ENCODE measurements at places on chromosomes 3 and 15.

GRCh38 chr3:66597308-66597863, 96.6 kb upstream of the LRIG1 start:
- DNase-seq: no peak

- no peak for DNase-seq
Measured at GRCh38 chr3:124383051-124383450, 347.2 kb upstream of the UMPS start.

DNA sequence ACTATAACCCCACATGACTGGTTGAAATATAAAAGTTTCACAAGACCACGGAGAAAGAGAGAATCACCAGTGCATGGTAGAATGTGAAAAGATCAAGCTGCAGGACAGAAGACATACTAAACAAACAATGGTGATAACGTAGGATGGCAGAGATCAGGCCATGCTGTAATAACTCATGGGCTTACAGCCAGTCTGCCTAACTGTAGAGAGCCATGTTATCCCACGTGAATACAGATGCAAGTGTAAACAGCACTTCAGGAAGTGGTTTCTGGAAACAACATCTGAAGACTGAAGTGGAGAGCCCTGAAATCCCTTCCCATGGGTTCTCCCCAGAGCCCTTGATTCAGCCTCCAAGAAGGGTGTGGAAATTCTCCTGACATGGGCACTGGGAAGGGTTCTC, 103.2 kb upstream of the SLCO2A1 start:
- DNase-seq: no peak

- no peak for DNase-seq
Measured at GRCh38 chr3:139774560-139775302, 97.0 kb upstream of the NMNAT3 start.

GRCh38 chr3:193780810-193781478, 187.9 kb downstream of the OPA1 start:
- peak; percentile 30 for DNase-seq

- DNase-seq: no peak
Measured at GRCh38 chr15:27271258-27271657, 300.3 kb downstream of the GABRG3 start.

GRCh38 chr15:39009740-39010139, 445.1 kb upstream of the RASGRP1 start:
- DNase-seq: no peak

DNA sequence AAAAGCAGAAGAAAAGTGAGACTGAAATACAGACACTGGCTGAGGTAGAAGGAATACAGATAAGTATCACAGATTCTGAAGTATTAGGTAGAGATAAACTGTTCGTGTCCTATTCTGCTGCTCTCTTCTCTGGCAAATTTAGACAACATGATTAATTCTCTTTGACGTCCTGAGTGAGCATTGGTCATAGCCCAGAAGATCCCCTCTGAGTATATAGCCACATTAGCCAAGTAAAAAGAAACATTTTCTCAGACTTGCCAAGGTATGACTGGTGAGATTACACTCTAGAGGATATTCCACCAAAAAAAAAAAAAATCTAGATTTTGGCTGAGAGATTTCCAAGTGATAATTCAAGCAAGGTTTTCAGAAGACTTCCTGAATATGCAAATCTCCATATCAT, 111.4 kb upstream of the ALCAM start:
- DNase-seq: no peak

DNA sequence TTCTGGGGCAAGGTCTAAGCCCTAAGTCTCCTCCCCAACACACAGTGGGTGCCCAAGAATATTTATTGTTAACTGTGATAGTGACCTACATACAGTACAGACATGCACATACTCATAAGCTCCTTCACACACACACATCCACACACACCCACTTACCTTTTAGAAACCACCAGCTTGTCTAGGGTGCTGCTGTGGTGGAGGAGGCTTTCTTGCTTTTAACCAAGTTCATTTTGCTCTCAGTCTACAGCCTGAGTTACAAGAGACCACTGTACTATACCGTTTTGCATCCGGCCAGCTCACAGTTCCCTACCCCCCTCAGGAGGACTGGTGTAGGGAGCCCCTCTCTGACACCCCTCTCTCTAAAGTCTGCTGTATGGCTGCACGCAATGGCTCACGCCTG, 16.7 kb downstream of the DAPK2 start:
- no peak for DNase-seq

DNA sequence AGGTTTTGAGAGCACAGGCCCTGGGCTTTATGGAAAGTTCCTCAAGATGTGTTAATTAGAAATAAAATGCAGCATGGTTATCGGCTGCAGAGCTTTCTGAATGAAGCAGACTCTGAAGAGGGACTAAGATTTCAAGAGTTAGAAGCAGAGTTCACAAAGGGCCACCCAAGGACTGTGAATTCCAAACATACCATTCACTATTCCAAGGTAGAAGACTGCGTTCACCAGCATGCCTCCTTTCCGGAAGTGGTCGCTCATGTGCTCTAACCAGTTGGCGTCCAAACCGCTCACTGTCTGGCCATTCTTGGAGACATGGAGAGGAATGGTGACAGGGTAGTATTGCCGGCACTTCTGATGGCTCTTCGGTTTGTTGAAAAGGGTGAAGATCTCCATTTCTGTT, 104.9 kb downstream of the OXNAD1 start:
- no peak for DNase-seq

DNA sequence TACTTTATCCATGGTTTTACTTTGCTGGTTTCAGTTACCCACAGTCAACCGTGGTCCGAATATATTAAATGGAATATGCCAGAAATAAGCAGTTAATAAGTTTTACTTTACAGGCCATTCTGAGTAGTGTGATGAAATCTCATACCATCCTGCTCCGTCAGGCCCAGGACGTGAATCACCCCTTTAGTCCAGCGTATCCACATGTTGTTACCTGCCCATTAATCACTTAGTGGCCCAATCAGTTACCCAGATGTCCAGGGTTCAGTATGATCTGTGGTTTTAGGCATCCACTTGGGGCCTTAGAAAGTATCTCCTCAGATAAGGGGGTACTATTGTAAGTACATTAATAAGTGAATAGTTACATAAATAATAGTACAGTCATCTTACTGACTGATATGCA, 88.0 kb downstream of the TTBK2 start:
- DNase-seq: no peak

DNA sequence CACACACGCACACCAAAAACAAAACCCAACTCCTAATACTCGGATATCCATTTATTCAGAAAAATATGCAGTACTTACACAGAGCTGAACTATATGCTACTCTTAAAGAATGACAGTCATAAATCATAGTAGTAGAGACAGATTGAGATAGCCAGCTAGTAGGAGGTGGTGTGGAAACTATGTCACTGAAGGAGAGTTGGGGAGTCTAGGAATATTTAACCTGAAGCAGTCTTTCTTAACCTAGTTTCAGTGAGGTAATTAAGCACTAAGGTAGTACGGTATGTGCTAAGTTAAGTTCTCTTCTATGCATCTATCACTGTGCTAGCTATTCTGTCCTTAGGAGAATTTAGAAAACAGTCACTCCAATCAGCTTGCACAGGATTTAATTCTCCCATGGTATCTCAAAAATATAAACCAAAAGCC, 54.2 kb downstream of the ANKRD28 start:
- no peak for DNase-seq

DNA sequence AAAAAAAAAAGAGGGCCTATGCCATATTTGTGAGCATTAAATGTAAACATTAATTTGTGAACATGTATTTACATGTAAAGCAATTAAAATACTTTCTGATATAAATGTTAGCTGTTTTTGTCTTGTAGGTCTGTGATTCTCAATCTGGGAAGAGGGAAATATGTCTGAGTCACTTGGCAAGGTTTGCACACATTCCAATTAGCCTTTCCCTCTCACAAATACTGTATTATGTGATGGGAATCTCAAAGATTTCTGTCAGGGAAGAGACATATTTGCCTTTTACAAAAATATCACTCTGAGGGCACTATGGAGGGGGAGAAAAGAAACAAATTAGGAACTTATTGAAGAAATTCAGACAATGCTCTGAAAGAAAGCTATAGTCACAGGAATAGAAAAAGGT, 483.6 kb downstream of the GBE1 start:
- DNase-seq: no peak

DNA sequence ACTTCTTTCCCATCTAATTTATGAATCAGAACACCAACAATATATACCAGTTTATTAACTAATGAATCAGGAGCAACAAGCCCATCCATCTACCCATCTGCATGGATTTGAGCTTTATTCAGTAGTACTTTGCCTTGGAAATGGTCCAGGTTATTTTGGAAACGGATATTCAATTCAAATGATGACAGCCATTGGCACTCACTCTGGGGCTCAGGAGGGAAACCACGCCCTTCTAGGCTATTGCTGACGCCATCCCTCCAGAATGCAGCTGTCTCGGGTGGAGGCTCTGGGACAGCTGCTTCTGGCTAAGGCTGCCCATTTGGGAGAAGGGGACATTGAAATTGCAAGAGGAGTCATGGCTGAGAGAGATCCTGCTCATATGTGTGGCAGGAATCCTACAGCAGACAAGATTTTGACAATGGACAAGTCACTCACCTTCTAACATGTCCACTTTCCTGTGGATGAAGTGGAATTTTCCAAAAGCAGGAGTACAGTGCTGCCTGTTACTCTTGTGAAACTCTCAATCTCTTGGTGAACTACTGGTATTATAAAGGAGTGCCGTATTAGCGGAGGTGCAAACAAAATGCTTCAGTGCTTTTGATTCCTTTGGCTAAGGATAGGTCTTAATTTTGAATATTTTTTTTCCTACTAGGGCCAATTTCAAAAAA, 29.3 kb upstream of the TRAK1 start:
- DNase-seq: no peak

DNA sequence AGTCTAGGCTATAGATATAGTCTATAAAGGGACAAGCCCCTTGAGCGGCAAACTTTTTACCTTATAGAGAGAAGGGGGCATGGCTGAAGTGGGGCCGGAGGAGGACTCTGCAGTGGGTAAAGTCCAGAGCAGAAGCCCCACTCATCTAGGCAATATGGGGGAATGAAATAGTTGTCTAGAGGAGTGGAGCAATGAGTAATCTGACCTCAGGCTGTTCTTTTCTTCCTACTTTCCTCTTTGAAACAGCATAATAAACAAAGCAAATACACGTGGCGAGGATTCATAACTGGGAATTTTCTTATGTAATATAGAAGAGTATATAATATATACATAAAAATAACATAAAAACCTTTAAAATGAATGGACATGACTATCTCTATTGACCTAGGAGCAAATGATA, 546.4 kb upstream of the ZNF385D start:
- DNase-seq: no peak

GRCh38 chr3:120506828-120507774, 56.3 kb upstream of the FSTL1 start:
- no peak for DNase-seq

GRCh38 chr3:184305577-184305976, 6.5 kb downstream of the PSMD2 start:
- DNase-seq: no peak

DNA sequence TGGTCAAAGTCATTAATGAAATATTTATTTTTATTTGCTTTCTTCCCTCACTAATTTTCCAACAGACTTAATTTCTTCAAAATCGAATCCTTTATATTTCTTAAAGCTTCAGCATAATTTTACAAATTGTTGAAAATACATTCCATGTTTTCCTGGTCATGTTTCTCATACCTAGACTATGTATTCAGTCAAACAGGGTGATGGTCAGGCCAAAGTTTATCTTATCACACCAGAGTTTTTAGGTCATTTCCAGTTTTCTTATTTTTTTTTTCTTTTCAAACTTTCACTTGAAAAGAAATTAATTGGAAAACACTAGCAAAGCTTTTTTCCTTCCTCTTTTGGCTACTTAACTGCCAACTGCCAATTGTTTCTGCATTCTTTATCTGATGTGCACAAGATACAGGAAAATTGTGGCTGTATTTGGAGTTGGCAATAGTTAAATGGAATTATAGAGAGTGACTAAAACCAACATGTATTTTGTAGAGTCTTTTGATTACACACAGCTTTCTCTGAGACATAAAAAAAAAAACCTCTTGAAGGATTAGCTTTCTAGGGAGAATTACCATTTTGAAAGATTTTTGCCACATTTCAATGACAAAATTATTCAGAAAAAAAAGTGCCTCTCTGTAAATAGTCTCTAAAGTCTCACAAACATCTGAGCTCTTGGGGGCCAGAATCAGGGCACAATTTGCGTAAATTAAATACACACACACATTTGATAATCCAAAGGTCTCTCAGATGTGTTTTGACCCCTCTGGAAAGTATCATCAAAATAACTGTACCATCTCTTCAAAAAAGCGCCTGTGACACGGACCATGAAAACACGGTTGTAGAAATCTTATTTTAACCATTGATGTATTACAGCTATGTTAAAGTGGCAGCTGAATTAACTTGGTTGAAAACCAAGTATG, 603.2 kb upstream of the KCNMB2 start:
- no peak for DNase-seq

- no peak for DNase-seq
Measured at GRCh38 chr3:16430717-16431630, 82.5 kb downstream of the RFTN1 start.

GRCh38 chr15:64464276-64465005, 4.1 kb downstream of the ZNF609 start:
- DNase-seq: no peak

- no peak for DNase-seq
Measured at GRCh38 chr3:24830230-24831152, 335.8 kb upstream of the THRB start.

- DNase-seq: no peak
Measured at GRCh38 chr15:57518779-57519405, 72.8 kb upstream of the MYZAP start.

GRCh38 chr3:128269796-128270195, 116.5 kb downstream of the EEFSEC start:
- no peak for DNase-seq

GRCh38 chr3:28399206-28399605, 50.6 kb upstream of the AZI2 start:
- DNase-seq: no peak

GRCh38 chr3:880371-880770, 212.5 kb upstream of the CNTN6 start:
- DNase-seq: no peak

Data from stimulated activated CD4-positive, alpha-beta T cell treated with anti-CD3 and anti-CD28 coated beads, Interleukin-4, amount 100 ng/mL, for 24 hours (primary cell).